ENCODE measurements at places on chromosomes 12 and 14.

- DNase-seq: no peak
These were observed 104.3 kb upstream of the MAX start for GRCh38 chr14:65206448-65207096.

DNA sequence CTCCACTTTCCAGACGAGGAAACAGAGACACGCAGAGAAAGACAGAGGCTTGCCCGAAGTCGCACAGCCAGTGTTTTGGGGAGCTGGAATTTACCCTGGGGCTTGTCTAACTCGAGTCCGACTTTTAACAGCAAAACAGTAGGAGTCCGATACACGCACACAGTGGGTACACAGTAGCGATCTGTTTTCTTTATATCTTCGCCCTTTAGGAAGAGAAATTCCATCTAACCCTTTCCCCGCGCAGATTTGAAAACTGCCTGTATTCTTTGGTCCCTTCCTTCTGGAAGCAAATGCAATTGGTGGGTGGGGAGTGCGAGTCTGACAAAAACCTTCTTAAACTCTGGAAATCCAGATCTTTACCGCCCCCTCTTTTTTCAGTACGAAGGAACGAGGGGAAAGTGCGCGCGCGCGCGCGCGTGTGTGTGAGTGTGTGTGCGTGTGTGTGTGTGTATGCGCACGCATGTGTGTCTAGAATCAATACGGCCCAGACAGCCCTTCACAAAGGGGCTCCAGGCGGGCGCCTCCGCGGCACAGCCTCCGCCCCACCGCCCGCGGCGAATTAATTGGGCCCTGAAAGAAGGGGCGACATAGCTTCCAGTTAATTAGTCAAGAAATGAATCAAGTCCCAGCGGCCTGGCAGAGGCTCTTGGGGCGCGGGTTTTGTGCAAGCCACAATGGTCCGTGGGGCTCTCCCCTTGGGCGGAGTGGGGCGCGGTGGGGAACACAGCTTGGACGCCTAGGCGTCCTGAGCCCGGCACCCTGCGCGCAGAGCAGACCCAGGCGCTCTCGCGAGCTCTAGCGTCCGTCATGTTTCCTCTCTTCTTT lies 14.0 kb upstream of the TBX3 start:
- DNase-seq: no peak

DNA sequence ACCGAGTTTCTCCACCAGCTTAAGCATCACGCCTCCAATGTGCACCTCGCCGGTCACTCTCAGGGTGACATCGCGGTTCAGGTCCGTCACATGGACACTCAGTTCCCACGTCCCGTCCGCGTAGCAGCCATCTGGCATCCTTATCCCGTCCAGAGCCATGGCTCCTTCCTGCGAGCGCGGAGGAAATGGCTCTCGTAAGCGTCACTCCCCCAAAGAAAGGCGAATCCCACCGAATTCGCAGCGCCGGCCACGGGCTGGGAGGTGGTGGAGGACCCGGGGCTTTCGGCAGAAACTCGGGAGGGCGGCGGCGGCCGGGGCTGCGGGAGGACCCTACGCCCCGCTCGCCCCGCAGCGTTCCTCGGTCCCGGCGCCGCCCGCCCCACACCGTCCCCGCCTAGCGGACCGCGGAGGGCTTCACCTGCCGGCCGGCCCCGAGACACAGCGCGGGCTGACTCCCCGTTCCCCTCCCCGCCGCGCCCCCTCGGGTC lies 396 bp downstream of the FERMT2 start:
- DNase-seq: no peak

GRCh38 chr12:32585680-32586079 lies 93.4 kb upstream of the DNM1L start:
- DNase-seq: no peak

DNA sequence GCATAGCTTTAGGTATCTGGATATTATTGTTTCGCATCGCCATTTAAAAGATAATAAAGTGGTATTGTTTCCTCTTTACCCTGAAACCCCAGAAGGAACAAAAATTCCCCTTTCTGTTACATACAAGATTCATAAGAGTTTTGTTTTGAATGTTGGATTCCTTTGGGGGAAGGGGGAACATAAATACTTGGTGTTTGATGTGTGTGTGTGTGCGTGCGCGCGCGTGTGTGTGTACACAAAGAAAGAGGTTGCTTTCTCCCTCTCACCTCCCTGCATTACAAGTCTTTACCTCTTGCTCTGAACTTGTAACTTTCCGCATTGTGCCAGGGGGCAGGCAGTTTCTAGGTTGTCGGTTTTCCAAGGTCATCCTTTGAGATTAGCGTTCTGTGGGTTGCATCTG lies 76.4 kb downstream of the GPATCH2L start:
- no peak for DNase-seq

GRCh38 chr12:14774906-14775635 lies 28.2 kb downstream of the WBP11 start:
- DNase-seq: no peak

DNA sequence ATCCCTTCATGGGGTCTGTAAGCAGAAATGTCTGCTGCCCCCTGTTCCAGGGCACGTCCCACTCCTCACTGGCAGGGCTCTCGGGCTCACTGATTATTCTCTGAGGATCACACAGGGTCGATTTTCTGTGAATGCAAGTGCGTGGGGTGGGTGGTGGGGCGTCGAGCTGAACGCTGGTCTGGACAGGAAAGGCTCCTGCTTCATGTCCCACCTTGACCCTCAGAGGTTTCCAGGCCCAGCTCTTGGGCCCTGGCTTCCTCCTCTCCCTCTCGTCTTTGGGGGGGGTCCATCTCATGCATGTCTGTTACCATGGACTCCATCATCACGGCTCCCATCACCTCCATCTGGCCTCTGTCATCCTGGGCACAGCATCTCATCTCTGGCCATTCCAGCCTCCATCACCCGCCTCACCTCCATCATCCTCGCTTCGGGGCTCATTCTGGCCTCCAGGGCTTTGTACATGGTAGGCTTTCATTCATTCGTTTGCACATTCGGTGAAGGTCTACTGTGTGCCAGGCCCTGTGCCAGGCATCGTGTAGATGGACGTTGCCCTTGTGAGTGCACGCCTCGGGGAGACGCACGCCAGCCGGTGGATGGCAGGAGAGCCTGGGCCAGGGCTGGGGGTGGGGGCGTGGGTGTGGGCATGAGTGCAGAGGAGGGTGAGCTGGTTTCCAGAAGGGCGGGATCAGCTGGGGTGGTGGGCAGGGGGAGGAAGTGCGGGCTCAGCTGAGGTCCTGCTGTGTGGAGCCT lies 34.7 kb downstream of the RTL1 start:
- DNase-seq: no peak

DNA sequence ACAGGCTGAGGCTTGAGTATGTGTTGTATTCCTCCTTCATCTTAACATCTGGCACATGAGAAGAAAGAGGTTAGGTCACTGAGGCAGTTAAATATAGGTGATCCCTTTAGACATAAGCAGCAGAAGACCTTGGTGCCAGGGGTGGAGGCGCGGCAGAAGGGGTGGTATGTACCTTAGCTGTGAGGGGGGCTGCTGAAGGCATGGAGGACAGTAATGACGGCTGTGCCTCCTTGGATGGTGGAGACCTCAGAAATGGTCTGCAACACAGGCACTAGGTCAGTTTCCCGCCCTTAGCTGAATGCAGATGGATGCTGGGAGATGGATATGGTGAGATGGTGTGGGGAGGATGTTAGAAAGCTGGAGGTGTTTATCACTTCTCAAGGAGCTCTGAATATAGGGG lies 1.5 kb upstream of the PNMA1 start:
- no peak for DNase-seq

DNA sequence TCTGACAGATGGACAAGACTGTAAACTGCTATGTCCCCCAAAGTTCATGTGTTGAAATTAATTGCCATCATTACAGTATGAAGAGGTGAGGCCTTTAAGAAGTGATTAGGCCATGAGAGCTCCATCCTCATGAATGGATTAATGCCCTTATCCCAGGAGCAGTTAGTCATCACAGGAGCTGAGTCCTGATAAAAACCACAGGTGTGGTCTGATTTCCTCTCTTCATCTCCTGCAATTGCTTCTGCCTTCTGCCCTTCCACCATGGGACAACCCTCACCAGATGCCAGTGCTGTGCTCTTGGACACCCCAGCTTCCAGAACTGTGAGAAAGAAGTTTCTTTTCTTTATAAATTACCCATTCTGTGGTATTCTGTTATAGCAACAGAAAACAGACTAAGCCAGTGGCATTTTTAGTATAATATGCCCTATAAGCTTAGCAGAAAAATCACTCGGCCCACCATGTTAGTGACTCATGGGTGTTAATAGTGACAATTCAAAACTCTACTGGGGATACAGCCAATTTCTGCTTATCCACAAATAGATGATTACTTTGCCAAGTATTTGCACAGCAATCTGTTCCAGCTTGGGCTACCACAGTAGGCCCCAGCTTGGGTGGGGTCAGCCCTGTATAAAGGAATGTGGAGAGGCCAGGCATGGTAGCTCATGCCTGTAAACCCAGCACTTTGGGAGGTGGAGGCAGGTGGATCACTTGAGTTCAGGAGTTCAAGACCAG lies 129.0 kb upstream of the BCL2L14 start:
- peak; percentile 75 for DNase-seq

GRCh38 chr12:92466391-92467305 lies 236.1 kb upstream of the PLEKHG7 start:
- peak; percentile 48 for DNase-seq
